Activated CD4-positive, alpha-beta T cell treated with anti-CD3 and anti-CD28 coated beads for 4 hours (primary cell): ENCODE measurements at places on chromosomes 7 and 10.

DNA sequence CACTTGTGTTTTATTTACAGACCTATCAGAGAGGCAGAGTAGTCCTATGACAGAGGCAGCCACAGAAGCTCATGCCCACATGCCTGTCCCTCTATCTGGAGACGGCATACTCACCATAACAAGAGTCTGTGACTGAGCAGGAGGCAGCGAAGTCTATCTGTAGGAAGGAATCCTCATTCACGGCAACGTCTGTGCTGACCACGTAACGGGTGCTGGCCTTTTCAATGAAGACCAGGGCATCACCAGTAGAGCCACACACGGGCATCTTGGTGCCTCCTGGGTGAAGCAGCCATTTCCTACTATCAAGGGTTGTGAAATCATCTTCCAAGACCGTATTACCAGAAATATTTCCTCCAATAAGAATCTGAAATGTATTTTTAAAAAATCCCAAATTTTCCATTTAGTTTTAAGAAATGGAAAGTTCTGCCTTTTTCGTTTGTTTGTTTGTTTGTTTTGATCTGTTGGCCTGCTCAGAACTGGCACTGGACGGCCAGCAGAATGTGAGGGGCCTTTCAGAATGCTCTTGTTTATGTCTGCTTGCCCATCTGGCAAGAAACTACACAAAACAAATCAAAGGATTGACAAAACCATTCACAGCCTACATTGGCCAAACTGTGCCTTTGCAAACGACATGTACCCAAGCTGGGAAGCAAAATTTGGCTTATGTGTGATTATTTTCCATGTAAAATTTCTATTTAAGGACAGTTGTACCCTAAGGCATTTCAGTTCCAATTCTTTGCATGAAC is 93.1 kb upstream of the SLC26A5 start:
- no peak for DNase-seq

DNA sequence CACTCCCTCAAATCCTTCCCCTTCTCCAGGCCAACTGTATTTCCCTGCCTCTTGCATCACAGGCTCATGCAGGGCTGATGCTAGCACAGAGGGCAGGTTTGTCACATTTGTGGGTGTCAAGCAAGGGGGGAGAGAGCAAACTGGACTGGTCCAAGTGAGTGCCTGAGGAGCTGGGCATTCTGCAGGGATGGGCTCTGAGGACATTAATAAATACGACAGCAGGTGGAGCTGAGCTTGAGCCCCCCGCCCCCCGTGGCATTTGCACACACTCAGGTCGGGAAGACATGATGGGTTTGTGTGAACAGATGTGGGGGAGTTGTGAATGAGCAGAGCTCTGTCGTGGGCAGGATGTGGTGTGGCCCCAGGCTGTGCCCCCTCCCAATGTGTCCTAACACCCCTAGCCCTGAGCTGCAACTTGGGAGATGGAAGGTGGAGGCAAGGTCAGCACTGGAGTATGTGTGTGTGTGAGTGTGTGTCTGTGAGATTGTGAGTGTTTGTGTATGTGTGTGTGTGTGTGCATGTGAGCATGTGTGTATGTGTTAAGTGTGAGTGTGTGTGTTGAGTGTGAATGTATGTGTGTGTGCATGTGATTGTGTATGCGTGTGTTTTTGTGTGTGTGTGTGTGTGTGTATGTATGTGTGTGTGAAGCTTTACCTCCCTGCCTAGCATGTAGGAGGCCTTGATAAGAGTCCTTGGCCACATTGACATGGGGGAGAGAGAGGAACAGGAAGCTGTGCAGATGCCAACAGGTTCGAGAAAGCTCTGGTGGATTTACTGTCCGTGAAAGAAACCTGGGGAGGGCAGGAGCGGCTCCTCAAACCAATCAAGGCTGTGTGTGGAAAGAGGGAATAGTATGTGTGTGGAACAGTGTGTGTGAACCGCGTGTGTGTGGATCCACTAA is 9.1 kb downstream of the RASSF4 start:
- no peak for DNase-seq

- no peak for DNase-seq
These were observed 98.4 kb upstream of the FZD1 start for GRCh38 chr7:91165846-91166230.

GRCh38 chr10:7763929-7764328 is 23.9 kb downstream of the KIN start:
- no peak for DNase-seq

- DNase-seq, result no peak
These were observed 2.3 kb downstream of the CDK13 start for GRCh38 chr7:39952374-39952773.

GRCh38 chr10:84838851-84839250 is 510.5 kb downstream of the CCSER2 start:
- no peak for DNase-seq

DNA sequence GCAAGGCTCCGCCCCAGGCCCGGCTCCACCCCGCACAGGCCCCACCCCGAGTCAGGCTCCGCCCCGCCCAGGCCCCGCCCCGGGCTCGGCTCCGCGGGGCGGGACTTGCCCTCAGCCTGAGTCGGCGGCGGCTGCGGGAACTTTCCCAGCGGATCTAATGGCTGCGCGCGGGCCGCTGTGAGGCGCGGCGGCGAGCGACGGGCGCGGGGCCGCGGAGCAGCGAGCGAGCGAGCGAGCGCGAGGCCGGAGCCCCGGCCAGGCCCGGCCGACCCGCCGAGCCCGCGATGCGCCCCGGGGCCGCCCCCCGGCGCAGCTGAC is at the start of gene INPP5A:
TSS of gene INPP5A (plus strand) at position 104 of the 318 bp plus-strand sequence. CDS start 310 bp downstream, outside the sequence.
- no peak for DNase-seq

GRCh38 chr10:93288679-93289634 is 193.2 kb downstream of the MYOF start:
- DNase-seq, result peak; percentile 55

DNA sequence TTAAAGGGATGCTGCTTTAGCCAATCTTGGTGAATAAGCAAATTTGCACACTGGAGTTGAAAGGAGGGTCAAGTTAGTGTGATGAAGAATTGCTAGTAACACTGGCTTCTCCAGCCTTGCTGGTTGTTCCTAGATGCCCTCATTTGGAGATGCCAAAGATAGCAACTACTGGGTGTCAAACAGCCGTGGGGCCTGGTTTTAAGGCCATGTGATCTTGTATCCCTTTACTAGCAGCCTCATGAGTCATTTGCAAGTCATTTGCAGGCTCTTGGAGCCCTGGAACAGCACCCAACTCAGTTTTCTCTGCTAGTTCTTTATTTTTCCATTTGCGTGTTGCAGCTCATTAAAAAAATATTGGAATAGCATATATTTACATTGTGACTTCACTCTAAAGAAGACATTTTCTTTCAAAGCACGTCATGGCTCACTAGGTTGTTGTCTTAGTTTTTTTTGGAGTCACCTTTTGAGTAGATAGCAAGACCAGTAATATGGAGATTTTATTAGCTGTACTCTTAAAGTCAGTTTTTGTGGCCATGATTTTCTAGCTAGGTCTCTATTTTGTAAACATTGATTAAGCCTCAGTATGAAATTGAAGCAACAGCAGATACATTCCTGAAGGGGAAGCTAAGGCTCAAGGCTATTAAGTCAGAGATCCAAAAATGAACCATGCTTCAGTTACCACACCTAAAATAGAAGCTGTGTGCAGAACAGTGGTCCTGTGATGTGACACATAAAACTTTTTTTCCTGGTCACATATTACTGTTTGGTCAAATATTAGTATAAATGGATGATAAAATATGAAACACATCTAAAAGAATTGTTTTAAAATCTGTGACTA is 1.3 kb downstream of the LSMEM1 start:
- DNase-seq, result no peak
